ENCODE measurements at places on chromosomes 7 and 10. TPM values are rescaled to one million over a fixed set of nuclear protein-coding genes. Genes with fewer than 3 reads are reported as not detected.

The ADCY1 gene
- polyA plus RNA-seq = 0.10 TPM

The FANK1 gene
- 2.8 TPM for polyA plus RNA-seq

The OR6V1 gene
- not detected for polyA plus RNA-seq

The NAT16 gene
- polyA plus RNA-seq = 0.02 TPM

The CLCN1 gene
- not detected for polyA plus RNA-seq

The CYP2C8 gene
- polyA plus RNA-seq = 0.09 TPM

The SH2D4B gene
- polyA plus RNA-seq = not detected

The SLC16A9 gene
- polyA plus RNA-seq = 0.06 TPM

The PGAM2 gene
- not detected for polyA plus RNA-seq

The LDB3 gene
- 0.60 TPM for polyA plus RNA-seq

The SEMA3D gene
- polyA plus RNA-seq = 5.7 TPM

The TCAF2 gene
- 2.5 TPM for polyA plus RNA-seq

The PAPSS2 gene
- polyA plus RNA-seq = 51.4 TPM

GRCh38 chr10:14598809-14599764, 175.6 kb downstream of the FAM107B start:
- no peak for DNase-seq

DNA sequence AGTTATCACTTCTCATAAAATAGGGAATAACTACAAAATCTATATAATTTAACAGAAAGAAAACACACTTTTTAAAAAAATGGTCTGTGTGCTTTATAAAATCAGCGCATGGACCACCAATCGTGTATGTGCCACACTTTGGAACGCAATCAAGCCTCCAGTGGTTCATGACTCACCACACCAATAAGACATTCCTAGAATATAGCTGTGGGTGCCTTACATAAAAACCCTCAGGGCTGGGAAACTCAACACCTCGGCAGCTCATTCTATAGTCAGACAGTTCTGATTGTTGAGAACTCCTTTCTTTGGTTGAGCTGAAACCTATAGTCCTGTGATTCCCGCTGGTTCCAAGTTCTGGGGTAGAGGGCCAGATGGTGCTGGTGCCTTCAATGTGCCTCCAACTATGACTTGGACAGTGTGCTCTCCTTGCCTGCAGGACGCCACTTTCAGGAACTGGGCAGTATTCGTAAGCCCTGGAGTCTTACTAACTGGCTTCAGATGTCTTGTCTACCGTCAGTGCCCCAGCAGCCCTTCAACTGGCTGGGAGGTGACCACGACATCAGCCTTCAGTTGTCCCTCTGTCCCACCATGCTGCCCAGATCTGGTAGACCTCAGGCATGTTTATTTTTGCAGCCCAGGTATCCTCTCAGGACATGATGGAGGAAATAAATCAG, 135.7 kb upstream of the GDF10 start:
- DNase-seq = peak; percentile 70

- DNase-seq = no peak
Measured at GRCh38 chr7:157901166-157901565, 564.4 kb downstream of the DNAJB6 start.

DNA sequence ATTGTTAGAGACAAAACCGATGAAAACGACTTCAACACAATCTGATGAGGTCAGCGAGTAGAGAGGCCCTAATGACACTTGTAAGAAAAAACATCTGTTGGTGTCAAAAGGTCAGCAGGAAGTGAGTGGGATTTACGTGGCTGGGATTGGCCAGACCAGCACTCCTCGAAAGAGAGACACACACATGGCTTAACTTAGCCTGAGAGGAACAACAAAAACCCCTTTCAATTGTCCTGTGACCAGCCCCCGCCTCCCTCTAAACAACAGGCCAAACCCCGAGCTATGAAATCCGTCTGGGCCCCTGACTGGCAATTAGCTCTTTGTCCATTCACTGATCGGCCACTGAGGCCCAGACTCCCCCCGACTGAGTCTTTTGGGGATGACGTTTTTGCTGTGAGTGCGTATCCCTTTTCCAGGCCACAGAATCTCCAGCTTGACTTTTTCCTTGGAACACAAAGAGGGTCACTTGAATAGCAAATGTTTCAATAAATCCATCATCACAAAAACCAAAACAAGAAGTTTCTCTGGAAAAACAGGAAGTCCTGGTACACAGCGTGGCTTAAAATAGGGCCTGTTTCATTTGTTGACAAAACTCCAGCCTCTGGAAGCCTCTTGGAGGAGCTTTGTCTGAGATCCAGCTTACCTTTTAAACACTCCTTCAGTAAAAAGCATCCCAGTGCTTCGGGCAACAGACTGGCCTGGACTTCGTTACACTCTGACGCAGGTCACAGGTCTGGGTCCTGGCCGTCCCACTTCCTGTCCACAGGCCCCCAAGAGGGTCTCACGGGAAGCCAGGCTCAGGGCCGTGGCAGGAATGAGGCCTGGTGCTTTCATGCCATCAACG, 103.0 kb downstream of the CTBP2 start:
- peak; percentile 94 for DNase-seq

DNA sequence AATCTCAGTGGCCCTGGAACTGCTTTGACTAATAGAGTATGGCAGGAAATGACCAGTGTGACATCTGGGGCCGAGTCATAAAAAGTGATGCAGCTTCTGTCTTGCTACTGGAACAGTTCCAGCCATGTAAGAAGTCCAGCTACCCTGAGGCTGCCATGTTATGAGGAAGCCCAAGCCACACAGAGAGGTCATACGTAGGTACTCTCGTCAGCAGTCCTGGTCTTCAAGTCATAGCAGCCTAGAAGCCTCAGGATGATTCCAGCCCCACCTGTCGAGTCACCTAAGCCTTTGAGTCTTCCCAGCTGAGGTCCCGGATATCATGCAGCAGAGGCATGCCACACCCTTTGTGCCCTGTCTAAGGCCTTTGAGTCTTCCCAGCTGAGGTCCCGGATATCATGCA, 92.1 kb downstream of the PPP1R3C start:
- DNase-seq = no peak

- DNase-seq = no peak
Measured at GRCh38 chr7:81248420-81248819, 329.6 kb upstream of the SEMA3C start.

GRCh38 chr10:75407224-75407712, 5.7 kb upstream of the ZNF503 start:
- DNase-seq = no peak

DNA sequence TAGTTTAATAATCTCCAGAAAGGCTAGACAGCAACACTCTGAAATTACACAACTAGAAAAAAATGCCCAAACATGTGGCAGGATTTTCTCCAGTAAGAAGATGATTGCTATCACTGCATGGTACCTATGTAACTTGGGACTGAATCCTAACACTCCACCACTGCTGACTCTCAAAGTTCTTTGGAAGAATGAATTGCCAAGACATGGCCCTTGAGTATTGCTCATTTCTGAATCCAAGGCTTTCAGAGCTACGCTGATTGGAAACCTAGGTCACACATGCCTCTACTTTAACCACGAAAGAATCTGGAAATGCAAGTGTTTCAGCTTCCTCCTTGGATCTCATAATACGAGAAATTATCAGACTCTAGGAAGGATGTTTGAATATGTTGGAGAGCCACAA, 167.5 kb upstream of the CELF2 start:
- no peak for DNase-seq

DNA sequence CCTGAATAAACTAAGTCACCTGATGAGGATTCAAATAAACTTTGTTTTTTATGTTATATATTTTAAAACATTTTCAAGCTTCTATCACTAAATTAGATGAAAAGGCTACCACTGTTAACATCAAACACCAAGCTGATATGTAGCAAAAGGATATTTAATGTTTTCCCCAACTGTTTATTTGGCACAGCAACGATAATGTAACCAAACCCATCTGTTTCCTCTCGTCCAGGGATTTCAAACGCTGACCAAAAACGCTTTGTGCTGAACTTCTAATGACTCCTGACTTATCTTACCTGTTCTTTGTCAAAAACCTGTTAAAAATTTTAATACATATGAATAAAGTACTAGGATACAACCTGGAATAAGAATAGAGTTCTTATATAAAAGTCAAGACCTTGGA, 30.5 kb downstream of the DCLRE1A start:
- no peak for DNase-seq

GRCh38 chr10:19930936-19931893, 115.0 kb downstream of the PLXDC2 start:
- DNase-seq = peak; percentile 29

DNA sequence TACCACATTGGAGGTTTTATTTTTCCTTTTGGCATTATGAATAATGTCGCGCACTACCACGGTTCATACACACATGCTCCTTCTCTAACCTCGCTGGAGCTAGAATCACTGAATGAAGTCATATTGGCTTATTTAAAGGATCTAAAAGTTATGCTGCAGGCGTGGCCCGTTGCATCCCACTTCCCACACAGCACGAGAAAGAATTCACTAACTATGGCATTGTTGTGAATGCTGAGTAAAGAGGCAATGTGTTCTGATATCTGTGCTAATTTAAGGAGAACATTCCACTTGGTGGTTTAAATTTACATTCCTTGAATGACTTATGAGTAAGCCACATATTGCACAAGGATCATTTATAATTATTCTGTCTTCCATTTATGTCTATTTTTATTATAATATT, 20.7 kb downstream of the TCERG1L start:
- no peak for DNase-seq

GRCh38 chr7:87543623-87544022, 57.1 kb downstream of the ABCB1 start:
- DNase-seq = no peak

DNA sequence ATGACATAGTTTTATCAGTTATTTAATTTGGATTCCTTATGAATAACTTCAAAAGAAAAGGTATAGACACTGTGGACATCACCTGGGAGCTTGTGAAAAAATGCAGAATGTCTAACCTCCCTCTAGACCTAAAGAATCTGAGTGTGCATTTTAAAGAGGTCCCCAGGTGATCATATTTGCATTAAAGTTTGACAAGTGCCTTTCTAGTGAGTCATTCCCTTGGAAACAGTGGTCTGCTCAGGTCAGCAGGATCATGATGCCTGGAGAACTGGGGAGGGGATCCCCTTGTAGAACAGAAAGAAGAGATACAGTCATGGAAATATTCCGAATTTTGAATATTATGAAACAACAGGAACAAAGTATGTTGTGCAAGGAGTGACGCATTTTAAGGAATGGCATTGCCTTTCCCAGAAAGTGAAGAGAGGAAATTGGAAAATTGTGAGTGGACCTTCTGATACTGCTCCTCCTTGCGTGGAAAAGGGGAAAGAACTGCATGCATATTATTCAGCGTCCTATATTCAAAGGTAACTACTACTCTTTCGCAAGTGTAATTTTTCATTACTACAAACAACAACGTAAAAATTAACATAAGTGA, 4.6 kb downstream of the STEAP2 start:
- DNase-seq = no peak

DNA sequence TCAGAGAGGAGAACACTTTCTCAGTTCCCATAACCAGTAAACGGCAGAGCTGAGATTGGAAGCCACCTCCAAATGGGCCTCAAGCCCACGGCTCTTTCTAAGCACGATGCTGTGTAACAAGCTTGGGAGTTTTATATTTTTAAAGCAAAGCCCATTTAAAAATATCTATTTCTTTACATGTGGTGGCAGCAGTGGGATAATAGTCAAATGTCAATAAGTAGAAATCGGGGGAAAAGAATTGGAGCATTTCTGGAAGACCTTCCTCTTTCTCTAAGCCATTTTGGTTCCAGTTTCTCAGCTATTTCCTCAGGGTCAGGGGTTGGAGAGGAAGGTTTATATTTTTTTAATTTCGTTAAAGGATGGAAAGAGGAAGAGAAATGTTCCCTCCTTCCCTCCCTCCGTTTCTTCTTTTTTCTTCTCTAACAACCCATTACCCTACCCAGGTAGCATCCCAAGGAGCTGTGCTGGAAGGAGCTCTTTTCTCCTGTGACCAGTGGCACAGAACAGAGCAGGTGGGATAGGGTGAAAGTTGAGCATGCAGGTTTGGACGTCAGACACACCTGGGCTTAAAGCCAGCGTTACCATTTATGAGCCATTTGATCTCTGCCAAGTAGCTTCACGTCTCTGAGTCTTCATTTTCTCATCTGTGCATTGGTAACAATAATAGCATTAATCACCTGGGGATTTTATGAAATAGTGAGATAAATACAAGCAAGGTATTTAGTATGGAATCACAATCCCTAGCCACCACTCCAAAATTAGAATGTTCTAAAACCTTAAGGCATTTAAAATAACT, 515.7 kb downstream of the RPS24 start:
- no peak for DNase-seq

DNA sequence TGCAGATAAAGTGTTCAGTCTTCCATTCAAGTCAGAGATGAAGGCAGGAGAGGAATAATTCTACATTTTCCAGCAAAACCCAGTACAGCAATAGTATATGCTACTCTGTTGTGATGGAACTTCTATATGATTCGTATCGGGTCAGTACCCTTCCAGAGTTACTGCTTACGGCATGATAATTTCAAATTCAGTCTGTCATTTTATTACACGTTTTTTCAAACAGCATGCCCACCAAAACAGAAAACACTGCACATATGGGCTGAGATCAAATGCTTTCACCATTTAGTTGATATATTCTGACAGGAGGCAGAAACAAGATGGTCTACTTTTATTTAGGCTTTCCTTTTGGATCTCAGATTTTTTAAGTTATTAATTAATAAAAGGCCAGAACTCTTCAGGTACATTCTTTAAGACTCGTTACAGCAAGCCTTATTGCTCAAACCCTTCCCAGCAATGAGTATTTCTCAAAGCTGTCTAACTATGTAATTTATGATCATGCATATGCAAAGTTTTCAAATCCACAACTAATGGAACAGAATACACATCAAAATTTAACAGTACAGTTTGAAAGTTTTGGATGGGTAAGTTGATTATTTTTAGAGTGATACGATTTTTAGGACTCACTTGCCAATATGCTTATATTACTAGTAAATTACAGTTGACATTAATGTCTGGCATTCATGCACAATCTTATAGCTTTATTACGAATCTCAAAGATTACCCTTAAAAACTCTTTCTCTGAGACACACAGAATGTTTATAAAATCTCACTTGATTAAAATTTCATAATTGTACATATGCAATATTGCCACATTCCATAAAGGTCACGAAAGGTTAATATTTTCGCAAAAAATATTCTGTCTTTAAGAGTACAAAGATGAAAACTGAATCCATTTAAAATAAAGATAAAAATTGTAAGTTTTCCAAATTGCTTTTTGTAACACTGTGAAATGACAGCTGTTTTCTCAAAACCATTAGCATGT, 91.0 kb downstream of the ANK3 start:
- DNase-seq = no peak

All from AG04450 (cell line).